ENCODE measurements at places on chromosomes 11 and 22.

- DNase-seq = peak; percentile 44
Measured at GRCh38 chr11:17171343-17171742, 36.4 kb downstream of the PIK3C2A start.

DNA sequence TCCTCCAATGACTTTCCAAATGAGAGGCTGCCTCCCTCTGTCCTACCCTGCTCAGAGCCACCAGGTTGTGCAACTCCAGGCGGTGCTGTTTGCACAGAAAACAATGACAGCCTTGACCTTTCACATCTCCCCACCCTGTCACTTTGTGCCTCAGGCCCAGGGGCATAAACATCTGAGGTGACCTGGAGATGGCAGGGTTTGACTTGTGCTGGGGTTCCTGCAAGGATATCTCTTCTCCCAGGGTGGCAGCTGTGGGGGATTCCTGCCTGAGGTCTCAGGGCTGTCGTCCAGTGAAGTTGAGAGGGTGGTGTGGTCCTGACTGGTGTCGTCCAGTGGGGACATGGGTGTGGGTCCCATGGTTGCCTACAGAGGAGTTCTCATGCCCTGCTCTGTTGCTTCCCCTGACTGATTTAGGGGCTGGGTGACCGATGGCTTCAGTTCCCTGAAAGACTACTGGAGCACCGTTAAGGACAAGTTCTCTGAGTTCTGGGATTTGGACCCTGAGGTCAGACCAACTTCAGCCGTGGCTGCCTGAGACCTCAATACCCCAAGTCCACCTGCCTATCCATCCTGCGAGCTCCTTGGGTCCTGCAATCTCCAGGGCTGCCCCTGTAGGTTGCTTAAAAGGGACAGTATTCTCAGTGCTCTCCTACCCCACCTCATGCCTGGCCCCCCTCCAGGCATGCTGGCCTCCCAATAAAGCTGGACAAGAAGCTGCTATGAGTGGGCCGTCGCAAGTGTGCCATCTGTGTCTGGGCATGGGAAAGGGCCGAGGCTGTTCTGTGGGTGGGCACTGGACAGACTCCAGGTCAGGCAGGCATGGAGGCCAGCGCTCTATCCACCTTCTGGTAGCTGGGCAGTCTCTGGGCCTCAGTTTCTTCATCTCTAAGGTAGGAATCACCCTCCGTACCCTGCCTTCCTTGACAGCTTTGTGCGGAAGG, 2.9 kb downstream of the APOC3 start:
- DNase-seq = no peak

- no peak for DNase-seq
Measured at GRCh38 chr11:73286240-73286810, 14.2 kb downstream of the P2RY6 start.

- DNase-seq = no peak
Measured at GRCh38 chr22:48223488-48224190, 1461.2 kb downstream of the TBC1D22A start.

DNA sequence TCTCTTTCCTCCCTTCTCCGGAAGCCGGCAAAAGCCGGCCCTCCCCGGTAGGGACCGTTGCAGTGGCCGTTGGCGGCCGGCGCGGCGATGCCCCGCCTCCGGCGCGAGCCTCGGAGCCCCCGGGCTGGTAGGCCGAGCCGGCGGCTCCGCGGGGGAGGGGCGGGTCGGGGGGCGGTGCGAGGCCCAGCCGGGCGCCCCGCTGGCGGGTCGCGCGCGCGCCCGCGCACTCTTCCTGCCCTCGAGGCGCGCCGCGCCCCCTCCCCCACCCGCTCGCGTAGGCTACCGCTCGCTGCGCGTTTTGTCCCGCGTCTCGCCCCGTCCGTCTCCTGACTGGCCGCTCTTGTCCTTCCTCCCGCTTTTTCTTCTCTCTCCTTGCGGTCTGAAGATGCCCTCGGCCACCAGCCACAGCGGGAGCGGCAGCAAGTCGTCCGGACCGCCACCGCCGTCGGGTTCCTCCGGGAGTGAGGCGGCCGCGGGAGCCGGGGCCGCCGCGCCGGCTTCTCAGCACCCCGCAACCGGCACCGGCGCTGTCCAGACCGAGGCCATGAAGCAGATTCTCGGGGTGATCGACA, 591 bp downstream of the CAPRIN1 start:
- DNase-seq = peak; percentile 63

DNA sequence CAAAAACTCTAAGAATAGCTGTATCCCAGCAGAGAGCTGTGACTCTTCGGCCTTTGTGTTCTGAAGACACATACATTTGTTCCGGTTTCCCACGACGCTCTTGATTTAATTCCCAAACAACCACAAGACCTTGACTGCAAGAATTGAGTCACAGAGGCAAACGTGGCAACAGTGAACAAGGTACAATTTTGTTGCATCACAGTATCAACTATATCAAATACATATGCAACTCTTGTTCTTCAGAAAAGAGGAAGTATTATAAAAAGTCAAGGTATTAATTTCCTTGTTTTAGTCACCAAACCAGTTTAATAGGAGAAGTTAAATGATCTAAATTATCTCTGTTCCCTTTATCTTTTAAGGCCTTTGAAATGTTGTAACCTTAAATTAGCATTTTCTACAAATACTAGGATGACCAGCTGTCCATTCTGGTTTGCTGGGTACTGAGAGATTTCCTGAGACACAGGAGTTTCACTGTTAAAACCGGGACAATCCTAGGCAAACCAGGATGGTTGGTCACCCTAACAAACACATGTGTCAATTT, 11.1 kb downstream of the HPS5 start:
- no peak for DNase-seq

DNA sequence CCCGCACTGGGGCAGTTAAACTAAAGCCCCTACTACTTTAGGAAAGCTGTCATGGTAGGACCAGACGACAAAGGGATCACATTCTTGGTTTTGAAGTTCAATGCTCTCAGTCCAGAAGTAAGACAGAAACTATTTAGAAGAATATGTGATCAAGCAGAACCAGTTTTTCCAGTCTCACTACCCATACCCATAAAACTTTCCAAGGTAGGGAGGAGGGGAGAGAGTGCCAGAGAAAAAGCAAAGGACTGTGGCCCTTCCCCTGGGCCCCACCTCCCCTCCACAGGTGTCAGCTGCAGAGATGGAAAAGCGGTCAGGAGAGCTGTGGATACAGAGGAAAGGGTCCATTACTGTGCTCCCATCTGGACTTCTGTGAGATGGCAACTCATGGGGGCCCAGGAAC, 587.1 kb downstream of the SOX6 start:
- DNase-seq = no peak

- no peak for DNase-seq
Measured at GRCh38 chr11:60703374-60703773, 4.0 kb downstream of the MS4A8 start.

DNA sequence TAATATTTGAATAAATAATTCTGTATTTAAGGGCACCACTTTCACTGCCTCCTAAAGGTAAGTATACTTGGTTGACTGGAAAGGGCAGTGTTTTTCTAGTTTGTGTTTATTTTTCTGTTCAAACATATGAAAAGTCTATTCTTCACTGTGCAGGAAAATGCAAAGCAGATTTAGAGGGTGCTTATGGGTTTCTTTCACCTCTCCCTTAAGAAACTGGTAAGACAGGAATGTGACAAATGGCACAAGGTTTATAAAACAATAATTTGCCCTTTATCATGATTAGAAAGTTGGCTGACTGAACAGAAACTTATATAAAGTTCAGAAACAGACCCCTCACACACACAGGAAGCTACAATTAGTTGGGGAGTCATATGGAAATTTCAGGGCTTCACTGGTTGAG, 60.6 kb downstream of the PLEKHA7 start:
- no peak for DNase-seq

DNA sequence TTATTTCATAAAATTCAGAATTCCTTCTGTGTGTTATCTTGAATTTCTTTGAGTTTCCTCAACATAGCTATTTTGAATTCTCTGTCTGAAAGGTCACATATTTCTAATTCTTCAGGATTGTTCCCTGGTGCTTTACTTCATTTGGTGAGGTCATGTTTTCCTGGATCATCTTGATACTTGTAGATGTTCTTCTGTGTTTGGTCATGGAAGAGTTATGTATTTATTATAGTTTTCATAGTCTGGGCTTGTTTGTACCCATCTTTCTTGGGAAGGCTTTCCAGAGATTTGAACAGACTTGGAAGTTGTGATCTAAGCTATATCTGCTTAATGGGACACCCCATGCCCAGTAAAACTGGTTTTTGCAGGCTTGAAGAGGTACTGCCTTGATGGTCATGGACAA, 149.6 kb downstream of the METTL15 start:
- peak; percentile 32 for DNase-seq

- no peak for DNase-seq
Measured at GRCh38 chr22:43543522-43544288, 131.9 kb downstream of the MPPED1 start.

GRCh38 chr22:26484360-26484706, 656 bp downstream of the SRRD start:
- no peak for DNase-seq

- DNase-seq = no peak
Measured at GRCh38 chr22:21055880-21056319, 10.2 kb downstream of the LRRC74B start.

GRCh38 chr11:104836691-104837090, 61.6 kb downstream of the CASP12 start:
- no peak for DNase-seq

GRCh38 chr11:69352715-69353319, 58.9 kb downstream of the MYEOV start:
- peak; percentile 96 for DNase-seq

Data from foreskin keratinocyte (primary cell).